Non-pigmented ciliary epithelial cell (primary cell): ENCODE measurements at places on chromosomes 3 and 15.

GRCh38 chr15:57309856-57310760 is 66.2 kb upstream of the CGNL1 start:
- DNase-seq = no peak

DNA sequence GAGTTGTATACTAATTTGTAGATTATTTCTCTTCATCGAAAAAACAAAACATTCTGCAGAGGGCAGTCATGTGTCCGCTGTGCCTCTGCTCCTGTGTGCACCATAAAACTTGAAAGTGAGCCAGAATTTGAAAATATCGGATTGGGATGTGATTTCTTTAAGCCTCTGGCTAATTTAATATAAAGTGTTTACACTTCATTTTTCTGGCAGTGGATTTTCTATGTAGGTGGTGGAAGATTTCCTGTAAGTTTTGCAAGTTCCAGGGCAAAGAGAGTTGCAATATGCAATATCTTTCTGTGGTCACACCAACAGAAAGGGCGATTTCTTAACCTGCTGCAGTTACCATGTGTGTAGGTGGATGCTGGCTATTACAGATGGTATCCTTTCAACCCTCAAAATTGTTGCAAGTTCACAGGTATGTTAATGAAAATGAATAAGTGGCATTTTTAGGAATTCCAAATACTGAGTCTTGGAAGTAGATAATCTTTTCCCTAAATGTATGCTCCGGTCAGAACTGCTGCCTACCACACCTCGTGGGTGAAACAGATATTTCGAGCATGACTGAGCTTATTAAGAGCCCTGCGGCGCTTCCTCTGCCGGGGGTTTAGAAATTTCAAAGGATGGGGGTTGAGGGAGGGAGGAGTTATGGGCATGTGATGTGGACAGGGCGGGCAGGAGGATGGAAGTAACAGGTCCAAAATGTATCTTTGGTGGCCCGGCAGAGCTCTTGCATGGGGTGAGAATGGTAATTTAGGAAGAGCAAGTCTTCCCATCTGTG is 134.0 kb downstream of the PGPEP1L start:
- DNase-seq = no peak

DNA sequence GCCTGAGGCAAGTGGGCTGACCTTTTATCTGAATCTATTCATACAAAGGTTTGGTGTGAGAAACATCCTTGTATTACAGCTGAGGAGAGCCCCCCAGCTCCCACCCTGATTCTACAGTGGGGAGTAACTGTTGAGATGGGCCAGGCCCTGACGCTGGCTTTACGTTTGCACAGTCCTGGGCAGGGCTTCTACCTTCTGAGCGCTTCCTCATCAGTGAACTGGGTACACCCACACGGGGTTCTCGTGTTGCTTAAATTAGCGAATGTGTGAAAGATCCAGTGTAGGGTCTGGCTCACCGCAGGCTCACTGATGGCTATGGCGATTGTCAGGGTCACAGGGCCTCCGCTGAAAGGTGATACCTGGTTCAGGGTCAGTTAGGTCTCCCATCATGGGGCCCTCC is 7.3 kb upstream of the GHRL start:
- DNase-seq = no peak

- DNase-seq = no peak
Observed at GRCh38 chr15:62957130-62957529, 85.4 kb upstream of the TPM1 start.

DNA sequence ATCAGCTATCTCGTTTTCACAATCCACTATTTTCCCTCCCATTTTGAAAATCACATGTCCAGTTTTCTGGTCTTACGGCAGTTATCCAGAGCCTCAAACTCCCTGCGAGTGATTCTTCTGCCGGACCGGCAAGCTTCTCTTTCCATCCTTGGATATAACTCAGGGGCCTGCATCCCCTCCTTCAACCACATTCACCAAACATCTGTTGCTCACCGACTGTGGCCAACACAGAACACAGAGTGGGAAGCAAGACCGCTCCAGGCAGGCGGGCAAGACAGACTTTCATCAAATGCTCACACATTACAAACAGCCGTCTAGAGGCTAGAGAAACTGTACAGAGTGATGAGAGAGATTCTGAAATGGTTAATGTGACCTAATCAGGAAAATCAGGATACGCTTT is 7.6 kb upstream of the SLC12A8 start:
- DNase-seq = no peak

DNA sequence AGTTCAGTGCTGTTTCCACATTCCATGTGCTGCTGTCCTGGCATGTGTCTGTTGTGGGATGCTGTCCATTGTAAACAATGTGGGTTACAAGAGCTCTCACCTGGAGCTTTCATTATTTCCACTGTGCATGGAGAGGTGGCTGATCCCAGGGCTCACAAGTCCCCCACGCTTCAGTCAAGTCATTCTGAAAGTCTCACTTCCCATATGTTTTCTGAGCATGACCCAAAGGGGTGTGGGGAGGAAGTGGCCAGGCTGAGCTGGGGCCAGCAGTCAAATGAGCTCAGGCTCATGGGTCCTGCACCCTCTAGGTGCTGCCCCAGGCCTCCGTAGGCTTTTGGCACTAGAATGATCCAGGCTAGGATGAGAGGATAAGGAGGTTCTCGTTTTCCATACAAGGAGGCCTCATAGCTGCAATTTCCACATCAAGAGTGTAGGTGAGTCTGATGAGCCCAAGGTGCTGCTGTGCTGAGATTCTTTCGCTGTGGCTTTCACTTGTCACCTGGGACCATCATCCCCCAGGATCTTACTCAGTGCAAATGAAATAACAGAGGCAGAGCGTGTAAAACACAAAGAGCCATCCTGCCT is 22.0 kb downstream of the STARD5 start:
- DNase-seq = no peak
